ENCODE measurements at places on chromosomes 16 and 17.

DNA sequence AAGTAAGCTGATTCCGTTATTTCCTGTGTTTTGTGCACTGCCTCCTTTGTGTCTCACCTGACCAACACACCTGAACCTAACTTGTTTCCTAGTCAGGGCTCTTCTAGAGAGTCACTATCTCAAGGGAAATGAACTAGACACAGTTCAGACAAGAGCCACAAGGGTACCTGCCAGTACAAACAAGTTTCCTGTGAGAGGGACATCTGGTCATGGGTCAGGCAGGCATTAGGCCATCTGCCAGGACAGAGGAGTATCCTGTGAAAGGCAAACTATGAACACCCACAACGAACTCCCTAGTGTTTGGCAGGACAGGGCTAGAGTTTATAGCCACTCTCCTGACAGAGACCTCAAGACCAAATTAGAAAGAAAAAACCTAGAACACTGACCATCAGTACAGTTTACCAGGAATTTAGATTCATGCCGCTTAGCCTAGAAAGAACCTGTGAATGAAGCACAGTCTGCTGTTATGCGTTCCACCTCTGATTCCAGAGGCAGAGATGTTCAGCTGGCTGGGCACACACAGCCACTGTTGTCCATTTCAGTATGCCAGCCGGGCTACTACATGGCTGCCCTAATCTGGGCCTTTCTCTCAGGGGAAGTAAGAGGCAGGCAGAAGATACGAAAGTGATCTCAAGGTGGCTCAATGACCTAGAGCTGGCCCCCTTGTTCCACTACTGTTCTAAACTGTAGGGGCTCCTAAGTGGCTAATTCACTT lies 20.7 kb upstream of the GLG1 start:
- DNase-seq: no peak

- no peak for DNase-seq
Observed at GRCh38 chr16:81327447-81328196, 12.9 kb downstream of the GAN start.

- DNase-seq: no peak
Observed at GRCh38 chr16:77600555-77600954, 121.8 kb upstream of the NUDT7 start.

GRCh38 chr17:54256401-54256929 lies 433.7 kb downstream of the KIF2B start:
- no peak for DNase-seq

All from inflammatory macrophage (primary cell).